GM12891 (cell line): ENCODE measurements at places on chromosomes 3 and 15.

GRCh38 chr15:40062816-40063562, 24.0 kb upstream of the SRP14 start:
- no peak for DNase-seq

GRCh38 chr3:162994165-162994564, 1497.6 kb downstream of the OTOL1 start:
- no peak for DNase-seq

GRCh38 chr3:189276444-189277219, 104.9 kb downstream of the TPRG1 start:
- DNase-seq = no peak

DNA sequence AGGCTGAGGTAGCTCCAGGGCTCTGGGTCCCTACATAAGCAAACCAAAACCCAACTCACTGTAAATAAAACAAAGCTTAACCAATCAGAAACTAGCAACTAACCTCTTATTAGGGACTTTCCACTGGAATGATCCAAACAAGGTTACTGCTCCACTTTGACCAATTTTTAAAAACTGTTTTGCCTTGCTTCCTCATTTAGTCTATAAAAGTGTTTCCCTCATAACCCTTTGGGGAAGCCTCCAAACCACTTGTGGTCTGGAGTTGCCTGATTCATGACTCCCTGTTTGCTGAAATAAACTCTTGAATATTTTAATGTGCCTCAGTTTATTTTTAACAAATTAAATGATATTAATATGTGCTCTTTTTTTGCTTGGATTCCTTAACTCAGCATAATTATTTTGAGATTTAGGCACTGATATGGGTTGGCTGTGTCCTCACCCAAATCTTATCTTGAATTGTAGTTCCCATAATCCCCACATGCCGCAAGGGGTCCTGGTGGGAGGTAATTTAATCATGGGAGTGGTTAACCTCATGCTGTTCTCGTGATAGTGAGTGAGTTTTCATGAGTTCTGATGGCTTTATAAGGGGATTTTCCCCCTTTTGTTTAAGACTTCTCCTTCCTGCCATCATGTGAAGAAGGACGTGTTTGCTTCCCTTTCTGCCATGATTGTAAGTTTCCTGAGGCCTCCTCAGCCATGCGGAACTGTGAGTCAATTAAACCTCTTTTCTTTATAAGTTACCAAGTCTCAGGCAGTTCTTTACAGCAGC, 90.6 kb downstream of the CD200R1L start:
- no peak for DNase-seq

DNA sequence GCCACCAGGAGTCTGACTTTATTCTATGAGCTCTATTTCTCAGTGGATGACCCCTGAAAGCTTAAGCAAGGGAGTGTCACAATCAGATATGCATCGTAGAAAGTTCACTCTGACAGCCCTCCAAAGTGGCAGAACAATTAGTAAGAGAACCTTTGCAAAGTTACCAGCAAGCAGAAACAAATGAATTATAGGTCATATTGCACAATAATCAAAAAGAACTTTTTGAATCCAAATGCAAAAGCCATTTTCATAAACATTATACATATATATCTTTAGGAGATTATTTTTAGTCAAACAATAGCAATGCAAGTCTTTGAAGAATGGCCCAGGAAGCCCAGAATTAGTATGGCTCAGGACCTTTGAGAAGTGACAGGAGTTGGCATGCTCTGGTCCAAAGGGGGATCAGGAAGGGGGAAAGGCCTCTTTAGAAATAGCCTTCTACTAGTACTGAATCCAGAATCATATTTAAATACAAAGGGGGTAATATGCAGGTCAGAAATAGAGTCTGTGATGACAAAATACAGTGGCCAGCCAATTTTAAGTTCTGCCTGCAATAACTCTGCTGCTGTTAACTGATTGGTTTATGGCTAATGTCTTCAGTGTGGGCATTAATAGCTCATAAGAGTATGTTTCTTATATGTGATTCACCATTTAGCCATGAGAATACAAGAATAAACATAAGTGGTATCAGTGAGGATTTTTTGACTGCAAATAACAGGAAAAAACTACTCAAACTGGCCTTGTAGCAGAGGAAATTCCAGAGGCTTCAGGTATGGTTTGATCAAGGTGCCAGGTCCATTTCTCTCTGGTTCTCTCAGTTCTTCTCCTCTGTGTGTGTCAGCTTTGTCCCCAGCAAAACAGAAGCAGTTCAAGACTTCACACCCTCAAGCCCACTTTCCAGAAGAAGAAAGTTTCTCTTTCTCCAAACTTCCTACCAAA, 17.0 kb upstream of the ITGB5 start:
- no peak for DNase-seq

DNA sequence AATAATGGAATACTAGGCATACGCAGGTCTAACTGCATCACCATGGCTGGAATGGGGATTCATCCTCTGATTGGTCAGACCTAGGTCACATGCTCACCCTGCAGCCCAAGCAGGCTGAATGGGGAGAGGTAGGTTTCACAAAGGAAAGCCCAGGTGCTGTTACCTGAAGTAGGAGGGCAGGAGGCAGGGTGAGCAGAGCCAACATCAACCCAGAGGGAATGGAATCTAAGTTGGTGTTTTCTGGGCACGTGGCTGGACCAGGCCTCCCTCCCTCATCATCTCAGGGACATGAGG, 6.7 kb upstream of the H1-8 start:
- DNase-seq = no peak

- DNase-seq = no peak
Measured at GRCh38 chr3:126156468-126156867, 23.9 kb downstream of the ALDH1L1 start.

GRCh38 chr3:167718582-167718981, 16.1 kb downstream of the PDCD10 start:
- no peak for DNase-seq

DNA sequence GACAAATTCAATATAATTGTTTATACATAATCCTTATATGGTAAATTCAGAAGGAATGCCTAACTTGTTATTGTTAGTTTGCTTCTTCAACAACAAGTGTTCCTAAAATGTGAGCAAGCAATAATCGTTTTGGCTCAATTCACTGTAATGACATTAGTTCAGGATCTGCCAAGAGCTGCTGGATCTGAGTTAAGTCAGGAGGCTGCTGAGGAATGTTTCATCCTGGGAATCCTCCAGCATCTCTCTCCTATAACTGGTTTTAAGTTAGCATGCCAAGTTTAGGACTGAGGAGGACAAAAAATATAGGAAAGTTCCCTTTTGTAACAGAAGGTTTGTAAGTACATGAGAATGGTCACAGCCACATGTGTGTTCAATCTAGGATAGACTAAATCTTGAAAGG, 4.9 kb upstream of the GTF2A2 start:
- no peak for DNase-seq

DNA sequence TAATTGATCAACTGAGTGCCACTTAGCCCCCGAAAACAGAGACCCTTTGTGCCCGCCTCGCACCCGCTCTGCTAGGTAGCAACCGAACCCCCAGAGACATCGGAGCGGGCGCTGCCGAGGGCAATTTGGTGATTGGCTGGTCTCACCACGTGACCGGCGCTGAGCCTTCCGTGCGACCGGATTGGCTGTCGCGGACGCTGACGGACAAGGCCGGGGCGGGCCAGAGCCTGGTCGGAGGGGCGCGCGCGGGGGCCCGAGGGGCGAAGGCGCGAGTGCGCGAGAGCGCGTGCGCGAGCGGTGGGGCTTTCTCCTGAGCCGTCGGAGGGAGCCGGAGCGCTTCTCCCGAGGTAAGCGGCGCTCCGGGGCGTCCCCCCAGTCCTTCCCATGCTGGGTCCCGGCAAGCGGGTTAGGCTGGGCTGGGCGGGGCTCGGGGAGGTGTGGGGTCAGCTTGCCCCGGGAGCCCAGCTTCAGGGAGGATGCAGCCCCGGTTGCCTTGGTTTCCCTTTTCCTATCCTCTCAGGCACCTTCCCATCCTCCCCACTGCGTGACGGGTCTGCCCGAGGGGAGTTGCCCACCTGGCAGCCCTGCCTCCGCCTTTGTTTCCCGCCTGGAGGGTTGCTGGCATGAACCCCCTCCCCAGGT, at the start of gene TMEM108:
TMEM108 (plus strand) TSS at position 303 of the 642 bp plus-strand sequence.
- DNase-seq = peak; percentile 37

DNA sequence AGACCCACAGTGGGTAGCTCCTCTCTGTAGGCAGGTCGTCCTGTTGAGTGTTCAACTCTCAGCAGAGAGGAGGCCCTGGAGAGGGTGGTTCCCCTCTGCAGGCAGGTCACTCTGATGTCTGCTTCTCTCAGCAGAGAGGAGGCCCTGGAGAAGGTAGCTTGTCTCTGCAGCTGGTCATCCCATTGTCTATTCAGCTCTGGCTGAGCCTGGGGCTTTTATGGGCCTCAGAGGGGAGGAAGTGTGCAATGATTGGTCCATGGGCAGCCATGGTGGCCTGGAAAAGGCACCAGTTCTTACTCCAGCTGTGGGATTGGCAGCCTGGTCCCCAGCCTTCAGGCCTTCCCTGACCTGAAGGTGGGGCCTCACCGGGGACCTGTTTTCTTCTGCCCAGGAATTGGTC, 52.9 kb downstream of the PPCDC start:
- no peak for DNase-seq

DNA sequence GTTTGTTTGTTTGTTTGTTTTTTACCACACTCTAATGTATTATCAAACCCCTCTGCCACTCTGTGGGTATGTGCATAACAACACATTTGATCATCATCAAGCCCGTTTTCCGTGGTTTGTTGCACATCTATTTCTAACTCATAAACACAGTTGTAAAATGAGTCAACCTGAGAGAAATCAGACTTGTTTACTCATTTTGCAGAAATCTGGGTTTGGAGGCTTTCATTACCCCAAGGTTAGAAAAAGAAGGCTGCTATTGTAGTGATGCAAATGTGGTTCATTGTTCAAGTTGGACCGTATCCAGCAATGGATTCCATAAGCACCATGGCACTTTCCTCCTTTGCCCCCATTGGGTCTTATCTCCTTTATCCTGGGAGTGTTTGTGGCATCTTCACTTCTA, 353.2 kb upstream of the SOX2 start:
- no peak for DNase-seq

GRCh38 chr3:84318273-84318809, 640.4 kb upstream of the CADM2 start:
- DNase-seq = no peak

- no peak for DNase-seq
Measured at GRCh38 chr3:115712871-115713270, 89.6 kb downstream of the GAP43 start.

- DNase-seq = no peak
Measured at GRCh38 chr3:16600780-16601536, 4.3 kb downstream of the DAZL start.

GRCh38 chr15:55221090-55222011, 24.6 kb upstream of the RSL24D1 start:
- DNase-seq = no peak

GRCh38 chr15:85782064-85782463, 12.7 kb downstream of the KLHL25 start:
- no peak for DNase-seq

GRCh38 chr15:46636206-46636605, 1001.4 kb downstream of the SQOR start:
- DNase-seq = no peak

DNA sequence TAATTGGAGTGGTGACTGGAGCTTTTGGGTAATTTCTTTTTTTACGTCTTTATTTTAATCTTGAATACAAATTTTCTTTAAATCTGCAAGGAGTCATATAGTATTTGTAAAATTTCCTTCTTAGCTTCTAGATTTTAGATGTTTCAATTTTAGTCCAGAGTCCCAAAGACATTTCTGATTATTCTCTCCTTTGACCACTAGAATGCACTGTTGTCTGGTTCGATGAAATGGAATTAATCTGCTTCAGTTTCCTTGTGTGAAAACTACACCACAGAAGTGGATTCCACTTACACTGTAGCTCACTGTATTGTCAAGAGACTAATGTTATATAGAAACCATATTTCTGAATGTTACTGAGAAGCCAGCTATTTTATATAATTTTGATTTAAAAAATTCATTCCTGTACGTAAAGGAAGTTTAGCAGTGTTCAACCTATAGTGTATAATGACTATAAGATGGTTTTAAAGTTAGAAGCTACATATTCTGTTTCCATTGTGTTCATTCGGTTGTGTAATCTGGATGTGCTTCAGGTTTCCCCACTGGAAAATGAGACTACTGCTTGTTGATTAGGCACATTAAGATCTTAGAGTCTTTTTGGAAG, 6.1 kb downstream of the GRAMD1C start:
- DNase-seq = no peak

DNA sequence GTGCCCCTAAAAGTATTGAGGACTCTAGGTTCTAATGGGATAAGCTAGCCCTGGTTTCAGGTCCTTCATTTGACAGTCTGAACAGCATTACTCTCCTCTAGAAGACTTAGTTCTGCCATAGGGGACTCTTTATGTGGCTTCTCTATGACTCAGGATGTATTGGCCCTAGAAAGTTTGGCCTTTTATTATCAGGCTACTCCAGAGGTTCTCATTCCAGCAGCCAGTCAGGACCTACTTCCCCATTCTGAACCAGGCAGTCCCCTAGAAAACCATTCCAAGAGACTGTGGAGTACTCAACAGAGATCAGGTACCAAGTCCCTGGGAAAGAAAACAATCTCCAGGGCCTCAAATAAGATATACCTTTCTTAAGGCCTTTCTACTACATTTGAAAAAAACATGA, 157.9 kb upstream of the TSPAN3 start:
- no peak for DNase-seq

GRCh38 chr15:51331141-51331540, 7.3 kb downstream of the CYP19A1 start:
- DNase-seq = no peak

- DNase-seq = peak; percentile 37
Measured at GRCh38 chr3:53495520-53496391, 1.3 kb downstream of the CACNA1D start.

- no peak for DNase-seq
Measured at GRCh38 chr15:38090678-38091077, 156.2 kb downstream of the TMCO5A start.

DNA sequence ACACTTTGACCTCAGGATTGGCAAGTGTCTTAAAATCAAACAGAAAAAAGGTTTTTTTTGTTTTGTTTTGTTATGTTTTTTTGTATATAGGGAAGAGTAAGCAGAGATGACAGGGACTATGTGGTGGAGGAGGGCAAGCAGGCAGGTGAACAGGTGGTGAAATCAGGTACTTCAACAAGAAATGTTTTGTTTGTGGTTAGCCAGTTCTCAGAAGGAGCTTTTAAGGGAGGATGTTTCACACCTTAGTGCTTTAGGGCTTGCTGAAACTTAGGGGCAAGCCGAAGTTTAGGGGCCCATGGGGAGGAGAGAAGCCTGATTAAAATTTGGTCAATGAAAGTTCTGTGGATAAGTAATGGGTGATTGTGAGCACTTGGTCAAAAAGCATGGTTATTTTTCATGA, 370.7 kb upstream of the SLCO3A1 start:
- no peak for DNase-seq
